ENCODE measurements at places on chromosomes 7 and 10.

DNA sequence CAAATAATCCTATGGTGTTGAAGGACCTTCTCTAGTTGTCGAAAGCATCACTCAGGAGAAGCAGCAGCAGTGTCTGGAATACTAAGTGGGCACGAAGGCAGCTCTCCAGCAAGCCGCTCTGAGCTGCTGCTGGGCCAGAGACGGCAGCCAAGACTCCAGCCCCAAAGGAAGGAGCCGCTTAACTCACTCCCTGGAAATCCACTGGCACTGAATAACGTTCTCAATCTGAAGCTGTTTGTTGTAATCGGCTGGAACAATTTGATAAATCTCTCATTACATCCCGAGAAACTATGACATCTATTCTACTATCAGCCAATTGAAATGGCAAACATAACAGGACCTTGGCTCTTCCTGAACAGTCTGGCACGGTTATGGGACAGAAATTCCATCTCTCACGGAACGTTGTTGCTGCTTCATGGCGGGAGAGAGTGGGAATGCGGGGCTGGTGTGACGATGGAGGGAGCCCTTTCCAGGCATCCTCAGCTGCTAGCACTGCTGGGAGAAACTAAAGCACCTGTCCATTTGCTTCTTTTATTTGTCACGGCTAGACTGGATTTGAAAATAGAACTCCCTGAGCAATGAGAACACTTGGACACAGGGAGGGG, 331.5 kb upstream of the RNF32 start:
- DNase-seq = no peak

DNA sequence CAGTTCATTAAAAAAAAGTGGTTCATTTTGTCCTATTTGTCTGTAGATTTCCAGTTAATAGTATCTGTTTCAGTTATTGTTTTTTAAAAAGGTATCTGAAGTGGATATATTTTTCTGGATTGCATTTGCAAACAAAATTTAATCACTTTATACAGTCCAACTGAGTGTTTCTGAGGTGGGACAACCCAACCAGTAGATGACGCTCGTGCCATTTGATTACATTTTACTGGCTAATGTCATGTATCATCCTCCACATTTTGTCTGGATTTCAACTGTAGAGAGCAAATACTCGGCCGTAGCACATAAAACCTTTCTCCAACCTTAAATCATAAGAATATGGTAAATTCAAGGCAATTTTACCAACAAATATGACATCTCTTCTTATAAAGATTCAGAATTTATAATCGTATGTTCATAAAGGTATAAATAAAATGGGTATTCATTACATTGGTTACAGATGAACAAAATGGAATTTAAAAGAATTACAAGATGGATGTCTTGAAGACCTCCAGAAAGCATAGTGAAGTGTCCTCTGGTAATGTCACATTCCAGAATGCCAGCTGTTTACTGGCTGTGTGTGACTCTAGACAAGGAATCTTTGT, 789.0 kb downstream of the PHTF2 start:
- no peak for DNase-seq

DNA sequence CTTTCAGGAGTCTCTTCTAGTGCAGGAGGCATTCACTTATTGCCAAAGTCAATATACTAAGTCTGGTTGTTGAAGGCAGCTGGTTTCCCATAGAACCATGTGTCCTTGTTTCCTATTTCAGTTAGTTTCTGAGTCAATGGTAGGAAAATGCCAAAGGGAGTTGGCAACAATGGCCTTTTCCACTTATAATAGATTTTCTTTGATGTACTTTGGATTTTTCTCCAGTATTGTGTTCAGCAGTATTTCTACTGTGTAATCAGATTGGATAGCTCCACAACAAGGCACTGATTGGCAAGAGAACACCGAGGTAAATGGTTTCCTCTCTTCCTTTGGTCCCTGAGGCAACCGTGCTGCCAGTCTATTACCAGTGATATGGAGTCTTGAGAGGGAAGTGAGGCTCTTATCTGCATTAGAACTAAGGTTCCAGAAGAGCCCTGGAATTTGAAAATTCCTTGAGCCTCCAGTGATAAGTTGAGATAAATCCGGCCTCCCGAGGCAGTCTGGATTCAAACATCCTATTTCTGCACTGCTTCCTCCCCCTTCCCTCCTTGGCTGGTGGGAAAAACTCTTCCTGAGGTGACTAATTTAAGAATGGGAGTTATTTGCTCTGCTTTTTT, 7.9 kb upstream of the SEPTIN7 start:
- DNase-seq = no peak

- no peak for DNase-seq
Measured at GRCh38 chr10:124626759-124627380, 117.3 kb downstream of the FAM53B start.

GRCh38 chr7:31767686-31768358, 80.8 kb downstream of the PPP1R17 start:
- DNase-seq = no peak
